ENCODE measurements at places on chromosomes 16 and 17.

- H3K36me3 ChIP-seq, result no peaks in the 10 kb centered on the region
- H3K27ac ChIP-seq, result peak overlapping the region; percentile 74
- no peaks in the 10 kb centered on the region for H3K27me3 ChIP-seq
- H3K4me1 ChIP-seq, result peaks cover 27% of the 10 kb centered on the region
- no peak overlapping the region for H3K4me3 ChIP-seq
Observed at GRCh38 chr17:83203073-83203471, 123.7 kb downstream of the METRNL start.

DNA sequence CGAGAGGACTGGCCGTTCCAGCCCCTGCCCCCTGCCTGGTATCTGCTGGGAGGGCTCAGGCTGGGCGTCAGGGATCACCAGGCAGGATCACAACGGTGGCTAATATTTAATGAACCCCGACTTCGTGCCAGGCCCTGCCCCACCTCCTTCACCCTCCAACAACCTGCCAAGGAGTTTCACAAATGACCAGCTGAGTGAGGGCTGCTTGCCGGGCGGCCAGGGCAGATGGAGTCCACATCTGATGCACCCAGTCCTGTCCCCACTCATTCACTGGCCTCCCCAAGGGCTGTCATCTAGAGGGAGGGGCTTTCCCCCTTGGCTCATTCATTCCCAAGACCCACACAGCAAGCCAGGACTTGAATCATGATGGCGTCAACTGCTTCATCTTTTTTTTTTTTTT, 17.5 kb downstream of the UBALD1 start:
- no peak overlapping the region for H3K4me3 ChIP-seq
- no peak overlapping the region for H3K27ac ChIP-seq
- H3K36me3 ChIP-seq, result no peaks in the 10 kb centered on the region

GRCh38 chr17:17060001-17060922, 18.0 kb downstream of the MPRIP start:
- peaks cover 9% of the 10 kb centered on the region for H3K36me3 ChIP-seq
- no peak overlapping the region for H3K4me3 ChIP-seq
- no peak for DNase-seq
- H3K4me1 ChIP-seq, result peaks cover 20% of the 10 kb centered on the region
- H3K27me3 ChIP-seq, result no peaks in the 10 kb centered on the region

DNA sequence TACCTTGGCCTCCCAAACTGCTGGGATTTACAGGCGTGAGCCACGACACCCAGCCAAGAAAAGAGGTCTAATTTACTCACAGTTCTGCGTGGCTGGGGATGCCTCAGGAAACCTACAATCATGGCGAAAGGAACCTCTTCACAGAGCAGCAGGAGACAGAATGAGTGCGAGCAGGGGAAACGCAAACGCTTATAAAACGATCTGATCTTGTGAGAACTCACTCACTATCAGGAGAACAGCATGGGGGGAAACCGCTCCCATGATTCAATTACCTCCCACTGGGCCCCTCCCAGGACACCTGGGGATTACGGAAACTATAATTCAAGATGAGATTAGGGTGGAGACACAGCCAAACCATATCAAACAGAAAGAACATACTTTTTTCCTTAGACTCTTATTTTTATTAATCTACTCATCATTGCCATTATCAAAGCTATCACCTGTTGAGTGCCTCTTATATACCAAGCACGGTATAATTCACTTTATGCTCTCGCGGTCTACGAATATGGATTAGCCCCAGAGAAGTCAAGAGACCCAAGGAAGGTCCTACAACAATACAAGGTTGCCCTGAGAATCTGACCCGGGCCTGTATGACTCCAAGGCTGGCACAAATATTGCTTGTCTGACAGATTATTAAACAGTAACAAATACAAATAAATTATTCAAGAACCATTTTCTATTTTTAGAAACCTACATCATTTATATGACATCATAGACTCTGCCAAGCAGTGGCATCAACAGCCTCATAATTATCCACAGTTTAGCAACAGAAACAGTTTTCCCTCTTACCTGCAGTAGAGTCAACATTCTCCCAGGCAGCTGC, 2.4 kb downstream of the POLR3K start:
- H3K27me3 ChIP-seq, result no peaks in the 10 kb centered on the region
- H3K4me3 ChIP-seq, result no peak overlapping the region
- DNase-seq, result no peak
- no peaks in the 10 kb centered on the region for H3K4me1 ChIP-seq
- H3K27ac ChIP-seq, result no peak overlapping the region

DNA sequence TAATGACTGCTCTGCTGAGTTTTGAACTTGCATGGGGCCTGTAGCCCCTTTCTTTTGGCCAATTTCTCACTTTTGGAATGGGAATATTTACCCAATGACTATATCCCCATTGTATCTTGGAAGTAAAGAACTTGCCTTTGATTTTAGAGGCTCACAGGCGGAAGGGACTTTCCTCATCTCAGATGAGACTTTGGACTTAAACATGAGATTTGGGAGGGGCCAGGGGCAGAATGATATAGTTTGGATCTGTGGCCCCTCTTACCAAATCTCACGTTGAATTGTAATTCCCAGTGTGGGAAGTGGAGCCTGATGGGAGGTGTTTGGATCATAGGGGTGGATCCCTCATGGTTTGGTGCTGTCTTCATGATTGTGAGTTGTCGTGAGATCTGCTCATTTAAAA, 42.7 kb upstream of the SDK2 start:
- no peak overlapping the region for H3K4me3 ChIP-seq
- no peaks in the 10 kb centered on the region for H3K36me3 ChIP-seq
- no peaks in the 10 kb centered on the region for H3K4me1 ChIP-seq
- no peak overlapping the region for H3K27ac ChIP-seq

All from fibroblast of lung (primary cell).